ENCODE measurements at places on chromosomes 6 and 20. TPM values are rescaled to one million over a fixed set of nuclear protein-coding genes. Genes with fewer than 3 reads are reported as not detected.

ADGRG6 gene
- total RNA-seq = 8.0 TPM

SIRPB1 gene
- 7.6 TPM for total RNA-seq

OR2J3 gene
- total RNA-seq = not detected

PDE10A gene
- 15.6 TPM for total RNA-seq

- DNase-seq = no peak
Observed at GRCh38 chr20:13436530-13436929, 202.2 kb downstream of the TASP1 start.

DNA sequence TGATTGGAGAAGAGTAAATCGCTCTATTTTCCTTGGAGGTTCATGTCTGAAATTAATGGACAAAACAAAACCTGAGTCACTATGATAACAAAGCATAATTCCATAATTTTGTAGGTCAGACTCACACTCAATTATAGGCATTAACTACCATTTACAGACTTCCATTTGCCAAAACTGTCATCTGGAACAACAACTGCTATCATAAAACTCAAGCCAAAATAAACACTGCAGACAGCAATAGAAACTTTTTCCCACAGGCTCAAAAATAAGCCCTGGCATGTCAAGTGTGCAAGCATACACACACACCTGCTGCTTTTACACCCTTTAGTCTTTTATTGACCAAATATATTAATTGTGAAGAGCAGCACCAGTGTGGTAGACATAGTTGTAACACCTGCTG is 7.1 kb downstream of the MRPS10 start:
- DNase-seq = no peak

- no peak for DNase-seq
Observed at GRCh38 chr6:162372106-162372505, 355.5 kb downstream of the PRKN start.
